Caki2 (cell line): ENCODE measurements at places on chromosomes 6 and 20.

- DNase-seq, result no peak
These were observed 509.3 kb upstream of the MAN1A1 start for GRCh38 chr6:119858901-119859300.

DNA sequence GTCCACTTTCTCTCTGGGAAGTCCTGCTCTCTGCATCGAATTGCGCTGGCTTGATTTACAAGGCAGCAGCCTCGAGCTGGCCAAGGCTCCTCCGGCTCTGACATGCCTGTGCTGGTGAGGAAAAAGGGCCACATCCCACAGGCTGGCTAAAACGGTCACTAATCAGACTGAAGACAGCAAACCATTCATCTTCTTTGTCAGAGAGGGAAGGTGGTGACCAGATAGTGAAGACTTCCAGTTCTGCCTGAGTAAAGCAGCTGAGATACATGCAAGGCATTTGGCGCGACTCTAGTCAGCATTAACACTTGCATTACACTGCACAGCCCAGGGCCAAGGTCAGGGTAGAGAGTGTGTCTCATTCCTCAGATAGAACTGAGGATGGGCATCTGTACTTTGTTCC is 203.2 kb upstream of the MAP3K7 start:
- DNase-seq, result no peak

DNA sequence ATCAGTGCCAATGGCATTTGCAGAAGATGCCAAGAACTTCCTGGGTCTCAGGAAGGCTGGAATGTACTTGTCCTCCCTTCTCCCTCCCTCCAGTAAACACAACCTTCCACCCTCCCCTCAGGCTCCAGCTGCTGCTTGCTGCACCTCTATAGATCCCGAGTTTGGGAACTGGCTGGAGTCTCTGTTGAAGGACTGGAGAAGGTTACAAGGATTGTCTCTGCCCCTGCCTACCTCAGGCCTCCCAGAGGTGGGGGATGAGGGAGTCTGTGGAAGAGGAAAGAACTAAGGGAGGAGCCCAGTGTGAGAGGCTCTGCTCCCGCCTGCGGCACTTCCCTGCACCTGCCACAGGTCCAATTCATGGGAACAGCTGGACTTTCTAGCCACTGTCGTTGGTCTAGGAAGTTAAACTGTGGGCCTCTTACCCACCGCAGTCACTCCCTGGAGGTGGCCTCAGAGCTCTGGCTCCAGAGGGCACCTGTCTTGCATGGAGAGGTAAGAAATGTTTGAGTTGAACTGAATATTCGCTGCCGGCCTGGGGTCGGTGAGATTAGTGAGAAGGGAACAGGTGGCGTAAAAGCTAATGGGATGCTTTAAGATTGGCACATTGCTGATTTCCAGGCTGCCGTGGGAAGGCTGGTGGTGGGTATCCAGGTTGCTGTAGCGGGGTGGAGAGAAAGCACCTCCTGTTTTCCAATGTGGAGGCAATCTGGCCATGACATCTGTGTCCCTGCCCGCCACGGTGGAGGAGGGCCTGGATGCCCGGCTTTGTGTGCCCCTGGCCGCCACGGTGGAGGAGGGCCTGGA is 54.3 kb downstream of the PPP1R14C start:
- no peak for DNase-seq

GRCh38 chr20:61765081-61765870 is 300.4 kb downstream of the TAF4 start:
- no peak for DNase-seq

DNA sequence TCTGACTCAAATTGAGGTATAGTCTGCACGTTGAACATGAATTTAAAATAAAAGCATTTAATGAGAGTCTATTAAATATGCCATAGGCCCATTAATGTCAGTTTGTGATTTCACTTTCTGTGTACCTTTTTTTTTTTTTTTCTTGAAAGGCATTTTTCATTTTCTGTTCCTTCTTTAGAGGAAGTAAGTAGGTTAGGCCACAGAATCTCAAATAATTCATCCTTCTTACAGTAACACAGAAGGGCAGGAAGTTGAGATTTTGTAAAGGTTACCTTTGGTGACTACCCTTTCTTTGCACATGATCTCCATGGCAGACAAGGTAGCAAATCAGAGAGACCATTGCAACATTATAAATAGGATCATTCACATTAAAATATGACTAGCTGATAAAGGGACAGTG is 9.6 kb downstream of the L3MBTL3 start:
- no peak for DNase-seq

- DNase-seq, result no peak
These were observed 1.2 kb upstream of the ZNFX1 start for GRCh38 chr20:49278818-49279676.

DNA sequence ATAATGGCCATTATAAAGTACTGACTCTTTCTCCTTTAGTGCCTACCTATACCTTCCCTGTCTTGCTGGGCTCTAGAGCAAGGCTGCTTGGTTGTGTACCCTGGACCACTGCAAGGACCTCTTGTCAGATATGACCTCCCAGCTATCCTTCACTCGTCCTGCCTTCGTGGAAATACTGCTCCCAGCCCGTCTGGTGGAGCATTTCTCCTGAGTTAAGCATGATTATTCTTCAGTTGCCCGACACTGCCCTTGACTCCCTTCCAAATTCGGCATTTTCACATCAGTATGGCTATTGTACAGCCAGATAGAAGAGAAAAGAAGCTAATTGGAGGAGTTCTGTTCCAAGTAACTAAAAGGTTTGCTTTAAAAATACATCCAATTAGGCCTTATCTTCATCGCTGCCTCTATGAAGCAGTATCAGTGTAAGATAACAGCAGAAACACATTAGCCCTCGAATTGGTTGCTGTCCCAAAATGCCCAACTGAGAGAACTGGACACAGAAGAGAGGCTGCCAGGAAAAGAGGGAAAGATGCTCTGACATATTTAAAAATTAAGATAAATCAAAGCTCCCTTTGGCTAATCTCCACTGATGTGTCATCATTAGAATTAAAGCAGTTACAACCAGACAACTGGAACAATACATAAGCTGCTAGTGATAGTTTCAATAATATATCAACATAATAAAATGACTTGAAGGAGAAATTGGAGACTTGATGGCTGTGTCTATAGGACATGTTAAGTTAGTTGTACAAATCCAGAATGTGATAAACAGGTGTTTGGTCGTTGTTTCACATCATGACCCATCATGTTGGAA is 54.4 kb downstream of the OPRM1 start:
- DNase-seq, result no peak

- no peak for DNase-seq
These were observed 59.5 kb upstream of the NELFCD start for GRCh38 chr20:58921564-58921963.

- no peak for DNase-seq
These were observed 13.6 kb upstream of the TTLL2 start for GRCh38 chr6:167311286-167311685.

- no peak for DNase-seq
These were observed 6.1 kb downstream of the TP53RK start for GRCh38 chr20:46683011-46683667.

DNA sequence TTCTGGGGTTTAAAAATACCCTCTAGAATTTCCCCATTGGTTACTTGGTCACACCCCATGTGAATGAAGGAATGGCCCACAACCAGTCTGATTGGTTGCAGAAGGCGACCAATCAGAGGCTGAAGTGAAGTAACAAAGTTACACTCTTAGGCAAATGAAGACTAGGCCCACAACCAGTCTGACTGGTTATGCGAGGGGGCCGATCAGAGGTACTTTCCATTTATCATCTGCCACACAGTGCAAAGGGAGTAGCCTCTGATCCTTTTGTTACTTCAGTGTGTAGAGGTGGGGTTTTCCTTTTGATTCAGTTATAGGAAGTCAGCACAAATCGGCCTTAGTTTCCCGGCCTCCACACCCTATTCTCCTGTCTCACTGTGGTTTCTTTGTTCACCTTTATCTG is 61.2 kb upstream of the SGK1 start:
- no peak for DNase-seq

- no peak for DNase-seq
These were observed 130.5 kb upstream of the SLC24A3 start for GRCh38 chr20:19081937-19082336.

DNA sequence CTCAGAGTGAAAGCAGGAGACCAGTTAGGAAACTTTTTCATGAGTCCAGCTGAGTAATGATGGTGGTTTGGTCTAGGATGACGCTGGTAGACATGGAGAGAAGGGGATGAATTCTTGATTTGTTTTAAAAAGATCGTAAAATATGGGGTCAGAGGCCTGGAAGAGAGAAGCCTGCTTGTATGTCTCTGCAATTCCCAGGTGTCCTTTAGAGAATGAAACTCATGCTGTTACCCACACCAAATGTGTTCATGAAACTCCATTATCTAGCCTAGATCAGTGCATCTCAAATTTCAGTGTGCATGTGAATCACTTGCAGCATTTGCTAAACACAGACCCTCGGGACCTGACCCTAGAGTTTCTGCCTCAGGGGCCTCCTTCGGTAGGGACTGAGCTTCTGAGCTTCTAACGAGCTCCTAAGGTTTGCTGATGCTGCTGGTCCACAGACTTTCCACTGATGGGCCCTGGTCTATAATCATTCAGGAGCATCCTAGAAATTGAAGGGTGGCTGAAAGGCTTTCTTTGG is 302.0 kb upstream of the PLCB4 start:
- no peak for DNase-seq
